ENCODE measurements at places on chromosomes 5 and 9.

DNA sequence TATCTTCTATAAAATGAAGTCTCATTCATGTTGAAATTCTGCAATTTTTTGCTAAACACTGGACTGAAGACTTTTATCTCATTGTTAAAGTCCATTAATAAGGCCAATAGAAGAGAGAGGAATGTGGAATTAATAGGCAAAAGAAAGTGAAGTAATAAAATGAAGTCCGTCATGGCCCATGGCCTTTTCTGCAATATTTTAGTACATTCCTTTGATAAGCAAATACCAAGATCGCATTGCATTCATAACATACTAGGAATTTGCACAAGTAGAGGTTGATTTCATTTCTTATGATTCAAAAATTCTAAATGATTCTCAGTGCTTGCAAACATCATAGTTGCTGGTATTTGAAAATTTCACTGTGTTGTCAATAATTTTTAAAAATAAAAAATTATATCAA, 664.0 kb downstream of the NR2F1-AS1 start:
- no peak for DNase-seq

DNA sequence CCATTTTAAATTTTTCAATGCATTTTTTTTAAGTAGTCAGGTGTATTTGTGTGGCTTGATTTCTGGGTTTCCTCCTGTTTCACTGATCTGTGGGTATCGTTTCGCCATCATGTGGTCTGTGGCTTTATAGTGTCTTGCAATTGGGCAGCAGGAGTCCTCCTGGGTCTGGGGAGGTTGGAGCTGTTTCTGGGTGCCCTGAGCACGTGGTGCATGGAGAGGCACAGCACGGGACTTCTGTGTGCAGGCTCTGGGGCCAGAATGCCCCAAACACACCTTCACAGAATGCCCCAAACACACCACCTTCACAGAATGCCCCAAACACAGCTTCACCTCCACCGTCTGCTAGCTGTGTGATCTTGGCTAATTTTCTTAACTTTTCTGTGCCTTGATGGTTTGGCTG, 82.6 kb upstream of the COL5A1 start:
- no peak for DNase-seq

GRCh38 chr5:174725261-174725990, 1.0 kb downstream of the MSX2 start:
- DNase-seq: no peak

DNA sequence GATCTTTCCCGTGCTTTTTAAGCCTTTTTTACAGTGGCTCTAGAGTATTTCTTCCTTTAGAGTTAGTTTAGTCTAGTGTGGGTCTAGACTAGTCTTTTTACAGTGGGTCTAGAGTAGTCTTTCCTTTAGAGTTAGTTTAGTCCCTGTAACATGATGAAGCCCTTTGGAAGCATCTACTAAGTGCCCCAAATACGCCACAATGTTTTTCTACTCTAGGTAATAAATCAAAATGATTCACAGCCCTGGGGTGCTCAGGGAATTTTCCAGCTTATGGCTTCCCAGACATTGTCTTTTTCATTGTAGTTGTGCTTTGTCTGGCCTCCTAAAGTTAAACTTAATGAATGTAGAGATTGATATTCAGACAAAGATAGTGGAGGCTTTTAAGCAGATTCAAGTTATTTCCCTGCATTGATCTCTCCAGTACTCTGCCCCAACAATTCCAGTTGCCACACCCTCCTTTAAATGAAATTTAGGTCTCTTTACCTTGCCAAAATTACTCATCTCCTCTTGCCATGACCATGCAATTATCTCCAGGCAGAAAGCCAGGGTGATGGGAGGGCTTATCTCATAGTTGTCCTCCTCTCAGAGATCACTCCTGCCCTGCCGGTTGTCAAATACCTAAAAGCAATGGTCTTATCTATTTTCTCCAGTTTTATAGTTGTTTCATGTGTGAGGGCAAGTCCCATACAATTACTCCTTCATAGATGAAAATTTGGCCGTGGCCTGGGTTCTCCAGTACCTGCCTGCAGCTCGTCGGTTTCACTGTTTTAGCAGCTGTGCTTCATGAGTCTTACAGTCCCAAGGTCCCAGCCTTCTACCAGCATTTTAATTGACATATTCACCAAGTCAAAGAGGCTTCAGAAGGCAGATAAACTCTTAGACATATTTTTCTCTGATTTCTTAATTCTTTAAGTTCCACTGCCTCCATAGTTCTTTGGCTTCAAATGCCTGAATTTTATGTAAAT, 794.0 kb upstream of the COX7C start:
- DNase-seq: no peak

- DNase-seq: no peak
Measured at GRCh38 chr5:42360616-42361314, 62.5 kb upstream of the GHR start.

GRCh38 chr5:882253-883183, 10.1 kb downstream of the BRD9 start:
- no peak for DNase-seq

DNA sequence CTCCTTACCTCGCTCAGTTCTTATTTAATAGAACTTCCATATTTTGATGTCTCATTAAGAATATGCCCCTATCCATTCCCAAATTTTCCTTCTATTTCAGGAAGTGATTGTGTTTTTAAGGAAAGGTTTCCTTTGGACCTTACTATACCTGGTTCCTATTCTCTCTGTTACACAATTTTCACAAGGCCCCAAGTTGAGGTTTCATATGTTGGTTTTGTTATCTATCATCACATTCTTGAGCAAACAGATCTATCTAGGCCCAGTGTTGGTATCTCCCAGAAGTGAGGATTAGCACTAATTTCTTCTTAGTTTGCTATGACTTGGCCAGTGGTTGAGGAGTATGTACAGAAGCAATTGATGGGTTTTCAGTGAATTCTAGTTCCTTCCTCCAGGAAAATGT, 41.5 kb downstream of the ALG2 start:
- DNase-seq: no peak
